ENCODE measurements at places on chromosomes 6 and 20.

DNA sequence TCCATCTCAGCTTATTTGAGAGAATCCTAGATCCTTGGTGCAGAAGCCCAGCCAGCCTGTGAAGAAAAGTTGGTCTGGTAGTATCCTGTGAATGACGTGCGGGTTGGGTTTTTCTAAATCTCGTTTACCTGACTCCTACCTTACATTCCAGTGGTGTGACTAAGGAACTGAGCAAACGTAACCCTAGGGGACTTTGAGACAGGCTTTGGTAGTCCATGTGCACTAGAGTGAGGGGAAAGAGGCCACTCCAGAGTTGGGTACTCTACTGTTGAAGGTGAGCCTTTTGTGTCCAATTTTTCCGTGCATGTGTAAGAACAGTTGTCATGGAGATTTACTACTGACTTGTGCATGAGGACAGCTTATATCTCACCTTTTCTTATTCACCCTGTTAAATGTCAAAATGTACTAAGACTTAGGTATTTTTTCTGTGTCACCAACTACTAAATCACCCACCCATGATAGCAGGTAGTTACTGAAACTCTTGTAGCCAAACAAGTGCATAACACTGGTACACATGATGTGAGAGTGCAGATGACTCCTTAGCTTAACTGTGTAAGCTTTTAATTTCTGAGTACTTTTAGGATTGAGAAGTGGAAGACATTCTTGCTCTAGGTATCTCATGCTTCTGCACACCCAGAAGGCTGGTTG is 26.3 kb upstream of the PLCG1 start:
- DNase-seq: no peak

DNA sequence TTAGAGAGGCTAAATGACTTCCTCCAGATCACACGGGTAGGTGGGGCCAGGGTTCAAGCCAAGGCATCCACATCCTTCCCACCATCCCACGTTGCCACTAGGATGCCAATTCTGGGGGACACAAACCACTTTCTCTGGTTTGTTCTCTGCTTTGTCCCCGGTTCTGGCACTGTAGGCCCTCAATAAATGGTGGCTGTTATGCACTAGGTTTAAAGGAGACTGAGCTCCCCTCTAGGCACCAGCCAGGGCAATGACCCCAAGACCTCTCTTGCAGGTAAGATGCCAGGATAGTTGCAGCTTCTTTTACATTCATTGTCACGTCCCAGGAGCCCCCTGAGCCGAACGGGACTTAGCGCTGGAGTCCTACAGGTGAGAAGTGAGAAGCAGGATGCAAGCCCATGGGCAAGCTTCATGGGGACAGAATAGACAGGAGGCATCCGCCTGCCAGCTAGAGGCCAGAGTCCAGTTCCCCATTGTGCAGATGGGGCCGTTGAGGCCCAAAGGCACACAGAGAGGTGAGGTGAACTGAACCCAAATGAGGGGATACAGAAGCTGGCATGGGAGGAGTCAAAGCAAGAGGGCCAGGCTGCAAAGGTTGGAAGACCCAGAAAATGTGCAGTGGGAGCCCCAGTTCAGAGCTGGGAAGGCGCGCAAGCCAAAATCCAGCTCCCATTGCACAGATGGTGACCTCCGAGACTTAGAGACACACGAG is 677 bp downstream of the PXMP4 start:
- no peak for DNase-seq

DNA sequence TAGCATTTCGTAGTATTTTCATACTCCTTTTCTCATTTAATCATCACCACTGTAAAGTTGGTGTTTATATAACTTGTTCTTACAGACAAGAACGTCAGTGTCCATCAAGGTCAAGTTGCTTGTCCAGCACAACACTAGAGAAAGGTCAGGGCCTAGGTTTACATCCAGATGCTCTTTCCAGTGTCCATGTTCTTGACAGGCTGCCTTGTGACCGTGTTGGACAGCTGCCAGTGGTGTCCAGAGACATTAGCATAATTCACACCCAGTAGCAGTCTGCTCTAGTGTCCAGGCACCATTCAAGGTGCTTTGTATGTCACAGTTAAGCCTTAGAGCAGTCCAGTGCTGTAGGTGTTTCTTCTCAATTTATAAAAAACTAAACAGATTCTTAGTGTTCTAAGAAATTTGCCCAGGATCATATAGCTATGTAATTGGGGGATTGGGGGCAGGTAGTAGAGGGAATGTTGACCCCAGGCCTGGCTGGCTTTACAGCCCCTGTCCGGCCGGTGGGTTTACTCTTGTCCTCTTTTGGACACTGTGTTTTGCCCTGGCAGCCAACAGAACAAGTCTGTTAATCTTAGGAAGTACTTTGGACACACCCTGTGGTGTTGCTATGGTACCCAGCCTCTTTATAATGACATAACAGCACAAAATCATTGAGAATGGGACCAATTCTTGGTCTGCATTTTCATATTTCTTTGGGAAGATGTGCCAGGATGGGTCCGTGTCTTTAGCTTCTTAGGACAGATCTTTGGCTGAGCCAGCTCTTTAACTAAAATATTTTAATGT is 8.0 kb downstream of the STK35 start:
- no peak for DNase-seq

DNA sequence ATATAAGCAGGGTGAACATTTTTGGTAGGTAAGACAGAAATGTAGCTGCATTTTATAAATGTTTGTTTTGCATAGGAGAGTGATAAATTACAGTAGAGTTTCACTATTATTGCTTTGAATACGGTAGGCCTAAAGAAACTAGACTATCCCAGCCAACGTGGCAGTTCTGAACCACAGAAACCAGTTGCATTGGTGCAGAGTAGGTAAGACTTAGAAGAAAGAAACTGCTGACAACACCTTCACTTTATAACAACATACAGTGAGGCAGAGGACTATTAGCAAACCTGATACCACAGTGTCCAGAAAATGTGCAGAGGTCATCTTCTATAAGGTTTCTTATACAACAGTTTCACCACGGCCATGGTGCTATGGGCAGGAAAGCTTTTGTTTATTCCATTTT is 566.1 kb downstream of the KIF16B start:
- no peak for DNase-seq

- DNase-seq: no peak
Observed at GRCh38 chr6:83270971-83271719, 78.0 kb downstream of the RWDD2A start.

DNA sequence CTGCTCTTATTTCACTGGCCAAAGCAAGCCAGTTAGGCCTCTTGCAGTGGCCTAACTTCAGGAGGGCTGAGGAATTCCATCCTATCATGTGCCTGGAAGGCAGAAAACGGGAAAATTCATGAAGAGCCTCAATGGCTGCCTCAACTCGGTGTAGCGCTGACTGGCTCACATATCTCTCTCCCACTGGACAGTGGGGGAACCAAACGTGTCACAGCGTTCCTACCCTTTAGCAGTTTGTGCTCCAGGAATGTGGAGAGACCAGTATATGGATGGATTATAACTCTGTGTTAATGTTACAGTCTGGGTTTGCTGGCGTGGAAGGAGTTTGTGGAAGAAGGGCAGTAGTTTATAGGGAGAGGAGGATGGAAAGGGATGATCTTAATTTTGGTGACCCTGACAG is 11.8 kb upstream of the C2 start:
- no peak for DNase-seq

DNA sequence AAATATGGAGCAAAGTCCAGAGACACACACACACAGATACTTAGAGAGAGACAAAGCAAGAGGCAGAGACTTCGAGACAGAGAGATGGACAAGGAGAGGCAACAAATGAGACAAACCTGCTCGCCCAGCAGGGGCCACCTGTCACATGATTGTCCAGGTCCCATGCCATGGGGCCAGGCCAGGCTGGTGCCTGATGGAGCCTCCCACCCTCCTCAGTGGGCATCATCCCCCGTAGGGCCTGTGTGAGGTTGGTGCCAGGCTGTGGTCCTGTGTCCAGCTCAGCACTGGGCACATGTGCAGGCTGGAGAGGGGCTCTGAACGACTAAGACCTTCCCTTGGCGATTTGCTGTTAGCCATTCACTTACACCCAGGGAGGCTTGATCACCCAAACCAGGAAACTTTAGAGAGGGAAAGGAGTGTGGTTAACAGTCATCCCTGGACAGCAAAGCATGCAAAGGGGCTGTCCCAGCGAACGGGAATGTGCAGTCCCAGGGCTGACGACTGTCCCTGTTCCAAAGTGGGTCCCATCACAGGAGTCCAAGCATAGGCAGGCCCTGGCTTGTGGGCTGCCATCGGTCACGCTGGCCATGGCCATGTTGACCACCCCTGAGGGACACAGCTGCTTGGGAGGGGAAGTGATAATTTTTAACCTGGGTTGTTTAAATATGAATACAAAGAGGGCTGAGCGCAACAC is 38.4 kb upstream of the PHACTR3 start:
- DNase-seq: no peak

- no peak for DNase-seq
Observed at GRCh38 chr20:36317675-36318074, 11.5 kb downstream of the DLGAP4 start.
